ENCODE measurements at places on chromosomes 6 and 20. TPM values are rescaled to one million over a fixed set of nuclear protein-coding genes. Genes with fewer than 3 reads are reported as not detected.

Gene C6orf15
- total RNA-seq, result not detected

Gene NELFE
- total RNA-seq, result 90.7 TPM

Gene RGL2
- 30.4 TPM for total RNA-seq

Gene SOD2
- 424 TPM for total RNA-seq

Gene RIPOR3
- total RNA-seq, result not detected

Gene BHLHE23
- total RNA-seq, result not detected

Gene TMEM217
- total RNA-seq, result 4.6 TPM

Gene TNXB
- total RNA-seq, result 4.3 TPM

Gene VSX1
- not detected for total RNA-seq

DNA sequence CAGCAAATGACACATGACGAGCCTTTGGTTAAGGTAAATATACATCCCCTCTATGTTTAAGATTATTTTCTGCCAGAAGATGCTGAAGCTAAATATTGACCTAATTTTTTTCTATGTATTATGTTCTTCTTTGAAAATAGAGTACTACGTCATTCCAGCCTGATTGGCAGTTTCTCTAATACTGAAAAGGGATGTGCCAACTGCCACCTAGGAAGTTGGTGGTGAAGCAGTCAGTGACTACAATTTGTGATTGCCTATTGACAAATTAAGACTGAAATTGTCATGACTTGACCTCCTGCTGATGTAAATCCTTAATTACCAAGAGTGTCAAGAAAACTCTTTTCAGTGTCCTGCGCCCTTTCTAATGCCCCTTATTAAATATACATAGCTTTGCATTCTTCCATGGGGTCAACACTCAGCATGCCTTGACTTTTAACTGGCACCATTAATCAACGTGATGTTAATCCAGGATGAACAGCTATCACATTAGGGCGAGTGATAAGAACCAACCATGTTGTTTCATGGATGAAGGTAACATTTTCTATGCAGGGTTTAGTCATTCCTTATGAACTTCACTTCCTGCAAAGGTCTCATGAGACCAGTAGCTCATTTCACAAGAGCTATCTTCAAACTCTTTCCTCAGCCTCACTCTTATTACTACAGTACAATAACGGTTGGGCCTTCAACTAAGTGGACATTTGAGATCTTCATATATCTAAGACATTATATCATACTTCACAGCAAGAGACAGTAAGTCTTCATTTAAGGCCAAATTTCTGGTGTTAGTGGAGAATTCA is 22.5 kb upstream of the SGK1 start:
- DNase-seq, result no peak

GRCh38 chr6:138580801-138581200 is 81.5 kb upstream of the NHSL1 start:
- DNase-seq, result no peak

DNA sequence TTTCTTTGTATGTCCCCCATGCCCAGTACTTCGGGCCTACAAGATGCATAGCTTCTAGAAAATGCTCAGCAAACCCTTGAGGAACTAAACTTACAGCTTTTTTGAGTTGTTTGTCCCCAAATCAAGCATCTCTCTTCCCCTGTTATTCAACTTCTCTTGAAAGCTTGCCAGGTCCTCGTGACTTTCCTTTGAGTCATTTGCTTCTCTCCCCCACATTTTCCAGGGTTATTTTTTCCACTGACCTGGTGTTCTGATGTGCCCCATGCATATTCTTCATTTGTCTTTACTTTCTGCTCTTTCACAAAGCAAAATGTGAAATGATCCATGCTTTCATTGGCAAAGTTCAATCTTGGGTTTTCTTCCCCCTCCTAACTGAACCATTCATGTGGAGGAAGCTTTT is 204.8 kb downstream of the TFAP2A start:
- DNase-seq, result peak; percentile 69

- DNase-seq, result no peak
Measured at GRCh38 chr6:137248702-137249101, 29.5 kb upstream of the IFNGR1 start.

- no peak for DNase-seq
Measured at GRCh38 chr6:141203902-141204575, 928.7 kb upstream of the GJE1 start.

DNA sequence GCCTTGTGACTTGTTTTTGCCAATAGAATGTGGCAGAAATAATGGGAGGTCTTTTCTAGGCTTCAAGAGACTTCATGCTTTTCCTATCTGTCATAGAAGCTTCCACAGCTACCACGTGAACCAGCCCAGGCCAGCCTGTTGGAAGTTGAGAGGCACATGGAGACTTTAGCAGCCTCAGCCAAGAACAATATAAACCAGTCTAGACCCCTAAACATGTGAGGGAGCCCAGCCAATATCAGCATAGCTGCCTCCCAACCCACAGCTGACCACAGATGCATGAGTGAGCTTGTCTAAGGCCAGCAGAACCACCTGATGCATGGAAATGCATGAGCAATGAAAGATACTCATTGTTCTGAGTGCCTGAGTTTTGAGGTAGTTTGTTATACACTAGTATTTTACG is 540.7 kb upstream of the BTBD3 start:
- peak; percentile 55 for DNase-seq

- DNase-seq, result no peak
Measured at GRCh38 chr20:36587388-36588070, 14.1 kb downstream of the TGIF2 start.

GRCh38 chr6:136123468-136123867 is 126.6 kb downstream of the MTFR2 start:
- DNase-seq, result no peak

GRCh38 chr20:44224637-44225036 is 14.1 kb upstream of the OSER1 start:
- no peak for DNase-seq

GRCh38 chr6:30884521-30885480 is 482 bp downstream of the DDR1 start:
- DNase-seq, result peak; percentile 66

DNA sequence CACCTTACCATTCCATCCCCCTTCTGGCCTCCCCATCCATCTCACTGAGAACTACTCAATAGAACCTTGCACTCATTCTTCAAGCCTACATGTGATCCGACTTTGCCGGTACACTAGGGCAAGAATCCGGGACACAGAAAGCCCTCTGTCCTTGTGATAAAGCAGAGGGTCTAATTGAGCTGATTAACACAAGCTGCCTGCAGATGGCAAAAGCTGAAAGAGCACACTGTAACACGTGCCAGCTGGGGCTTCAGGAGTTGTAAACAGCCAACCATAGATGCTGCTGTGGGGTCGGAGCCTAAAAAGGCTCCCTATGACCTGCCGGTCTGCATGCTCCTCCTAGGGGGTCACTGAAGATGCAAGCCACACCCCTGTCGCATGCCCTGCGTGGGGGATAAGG is 124.1 kb downstream of the RNF144B start:
- no peak for DNase-seq

GRCh38 chr6:13446381-13446780 is 41.0 kb downstream of the GFOD1 start:
- no peak for DNase-seq

DNA sequence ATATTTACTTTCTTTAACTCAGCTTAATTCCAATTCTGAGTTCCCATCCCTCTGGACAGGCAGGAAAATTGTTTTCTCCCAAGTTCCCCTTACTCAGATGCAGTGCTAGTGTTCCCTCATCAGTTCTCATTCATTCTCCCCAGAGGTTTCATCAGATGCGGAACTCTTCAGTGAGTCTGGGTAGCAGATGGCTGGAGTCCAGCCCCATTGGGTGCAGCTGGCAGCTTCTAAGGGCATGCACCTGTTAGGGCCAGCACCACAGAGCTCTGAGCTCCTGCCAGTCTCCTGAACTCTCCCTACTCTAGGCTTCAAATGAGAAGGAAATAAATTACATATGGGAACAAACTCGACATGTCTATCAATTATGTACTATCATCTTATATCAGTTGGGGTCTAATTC is 76.6 kb downstream of the SOD2 start:
- no peak for DNase-seq

Data from MCF 10A (cell line).